ENCODE measurements at places on chromosomes 12 and 14. TPM values are rescaled to one million over a fixed set of nuclear protein-coding genes. Genes with fewer than 3 reads are reported as not detected.

The PMEL gene
- 2.9 TPM for total RNA-seq

The CCDC184 gene
- 9.1 TPM for total RNA-seq

The AQP6 gene
- not detected for total RNA-seq

The RIMBP2 gene
- total RNA-seq = 0.29 TPM

The SLC17A8 gene
- total RNA-seq = not detected

The TPH2 gene
- total RNA-seq = not detected

The WNT1 gene
- total RNA-seq = not detected
